EH (cell line): ENCODE measurements at places on chromosomes 1 and 21.
A peak's percentile ranks its signal among the peaks of the same experiment; 100 is the strongest.

DNA sequence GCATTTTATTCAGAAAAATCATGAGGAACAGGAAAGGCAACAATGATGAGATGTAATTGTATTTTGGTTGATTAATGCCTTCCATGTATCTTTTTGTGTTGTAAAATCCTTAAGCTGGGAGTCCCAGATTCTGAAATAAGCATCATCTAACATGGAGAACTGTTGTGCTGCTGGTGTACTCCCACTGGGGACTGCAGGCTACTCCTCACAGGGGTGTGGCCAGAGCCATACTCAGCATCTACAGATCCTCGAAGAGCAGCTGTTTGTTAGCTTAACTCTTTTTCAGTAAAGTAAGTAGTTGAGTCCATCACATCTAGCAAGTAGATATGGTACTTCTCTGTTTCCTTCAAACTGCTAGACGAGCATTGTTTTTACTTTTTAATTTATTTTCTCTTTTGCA lies 358.0 kb downstream of the BRINP3 start:
- DNase-seq: no peak

- DNase-seq: peak; percentile 94
Measured at GRCh38 chr1:160260406-160261382, 1.7 kb downstream of the DCAF8 start.

DNA sequence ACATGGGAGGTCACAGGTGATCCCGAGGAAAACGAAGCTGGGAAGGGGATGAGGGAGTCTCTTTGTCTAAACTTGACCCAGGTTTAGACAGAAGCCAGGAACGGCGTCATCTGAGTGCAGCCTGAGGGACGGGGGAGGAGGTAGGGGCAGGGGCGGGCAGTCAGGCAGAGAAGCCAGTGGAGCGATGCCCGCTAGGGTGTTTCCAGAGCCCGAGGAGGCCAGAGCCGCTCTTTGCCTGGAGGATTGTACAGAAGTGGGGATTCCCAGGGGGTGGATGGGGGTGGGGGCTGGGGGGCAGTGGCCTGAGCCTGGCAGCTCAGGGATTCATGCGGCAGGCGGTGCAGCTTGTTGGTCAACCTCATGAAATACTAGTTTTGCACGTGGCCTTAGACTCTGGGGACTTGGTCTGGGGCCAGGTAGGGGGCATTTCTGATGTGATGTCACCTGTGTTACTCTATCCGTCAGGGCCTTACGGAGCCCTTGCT lies 58.4 kb downstream of the VPS26C start:
- DNase-seq: no peak

DNA sequence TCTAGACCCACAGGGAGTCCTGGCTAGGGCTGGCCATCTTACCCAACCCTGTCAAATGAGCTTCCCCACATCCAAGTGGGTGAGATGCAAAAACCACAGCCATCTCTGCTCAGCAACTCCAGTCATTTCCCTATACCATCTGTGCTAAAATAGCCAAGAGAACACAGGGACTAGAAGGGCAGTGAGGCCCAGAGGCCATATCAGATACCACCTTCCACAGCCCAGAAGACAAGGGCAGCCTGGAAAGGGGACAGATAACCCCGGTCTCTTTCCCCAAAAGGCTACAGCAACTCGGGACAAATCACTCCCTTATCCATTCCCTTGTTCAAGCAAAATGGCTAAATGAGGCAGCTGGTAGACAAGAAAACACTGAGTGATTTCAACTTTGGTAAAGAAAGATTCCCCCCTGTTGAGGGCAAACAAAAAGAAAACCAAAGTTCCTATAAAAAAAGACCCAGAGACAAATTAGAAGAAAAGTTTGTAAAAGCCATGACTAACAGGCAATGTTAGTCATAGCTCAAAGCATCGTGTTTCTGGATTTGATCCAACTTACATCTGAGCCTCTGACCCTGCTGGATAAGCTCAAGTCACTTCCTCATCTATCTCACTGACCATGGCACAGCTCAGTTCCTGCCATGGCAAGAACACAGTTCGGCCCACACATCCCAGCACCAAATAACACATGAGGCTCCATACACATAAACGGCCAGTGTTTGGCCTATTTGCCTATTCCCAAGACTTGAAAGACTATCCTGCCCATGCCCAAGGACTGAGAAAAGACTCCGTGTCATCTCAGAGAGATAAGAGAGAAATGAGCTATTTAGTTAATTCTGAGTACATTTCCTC lies 3.1 kb downstream of the LAMB3 start:
- peak; percentile 96 for DNase-seq

GRCh38 chr1:56321150-56321490 lies 258.2 kb downstream of the PLPP3 start:
- DNase-seq: no peak

GRCh38 chr1:102833151-102833550 lies 275.2 kb downstream of the COL11A1 start:
- DNase-seq: peak; percentile 54

DNA sequence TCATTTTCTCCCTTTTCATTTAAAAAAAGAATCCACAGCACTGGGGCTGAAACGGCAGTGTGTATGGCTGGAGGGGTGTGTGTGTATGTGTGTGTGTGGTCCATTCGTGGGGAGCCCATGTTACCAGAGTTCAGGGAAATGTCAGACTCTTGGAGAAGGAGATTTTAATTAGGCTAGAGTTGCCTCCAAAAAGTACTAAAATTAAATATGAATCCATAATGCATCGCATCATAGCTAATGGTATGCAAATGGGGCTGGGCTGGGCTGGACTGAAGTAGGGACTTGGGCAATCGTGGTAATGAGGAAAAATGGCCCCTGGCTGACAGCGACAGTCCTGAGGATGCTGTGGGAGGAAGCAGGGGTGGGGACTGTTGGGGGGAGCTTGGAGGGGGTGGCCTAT lies 24.8 kb downstream of the GRIK3 start:
- DNase-seq: no peak

GRCh38 chr1:175462301-175463017 lies 269.9 kb upstream of the KIAA0040 start:
- no peak for DNase-seq

DNA sequence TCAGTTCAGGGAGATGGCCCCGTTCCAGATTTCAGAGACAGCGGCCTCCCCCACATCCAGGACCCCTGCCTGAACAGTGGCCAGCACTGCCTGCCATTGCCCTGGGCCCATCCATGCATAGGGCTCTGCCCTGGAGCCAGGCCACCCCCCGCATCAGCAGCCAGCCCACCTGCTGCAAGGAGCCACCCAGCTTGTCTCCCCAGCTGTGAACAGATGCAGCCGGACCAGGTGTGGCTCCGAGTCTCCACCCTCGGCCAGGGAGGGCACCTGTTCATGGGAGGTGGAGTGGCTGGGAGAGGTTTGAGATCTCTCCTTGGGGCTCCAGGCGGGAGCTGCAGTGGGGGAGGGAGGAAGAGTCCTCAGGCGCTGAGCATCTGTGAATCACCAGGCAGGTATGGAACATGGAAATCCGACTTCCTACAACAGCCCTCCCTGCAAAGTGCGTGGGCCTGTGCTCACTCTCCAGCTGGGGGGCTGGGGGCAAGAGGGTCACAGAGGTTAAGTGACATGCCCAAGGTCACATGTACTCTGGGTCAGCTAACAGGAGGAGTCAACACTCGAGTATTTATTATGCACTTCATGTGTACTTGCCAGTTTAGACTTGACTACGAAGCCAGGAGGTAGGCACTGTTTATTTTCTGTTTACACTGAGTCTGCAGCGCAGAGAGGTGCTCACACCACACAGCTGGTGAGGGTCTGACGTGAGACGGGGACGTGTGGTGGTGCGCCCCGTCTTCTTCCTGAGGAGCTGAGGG lies 4.8 kb upstream of the HES5 start:
- peak; percentile 81 for DNase-seq

GRCh38 chr1:170537798-170538503 lies 6.0 kb downstream of the GORAB start:
- DNase-seq: peak; percentile 69

DNA sequence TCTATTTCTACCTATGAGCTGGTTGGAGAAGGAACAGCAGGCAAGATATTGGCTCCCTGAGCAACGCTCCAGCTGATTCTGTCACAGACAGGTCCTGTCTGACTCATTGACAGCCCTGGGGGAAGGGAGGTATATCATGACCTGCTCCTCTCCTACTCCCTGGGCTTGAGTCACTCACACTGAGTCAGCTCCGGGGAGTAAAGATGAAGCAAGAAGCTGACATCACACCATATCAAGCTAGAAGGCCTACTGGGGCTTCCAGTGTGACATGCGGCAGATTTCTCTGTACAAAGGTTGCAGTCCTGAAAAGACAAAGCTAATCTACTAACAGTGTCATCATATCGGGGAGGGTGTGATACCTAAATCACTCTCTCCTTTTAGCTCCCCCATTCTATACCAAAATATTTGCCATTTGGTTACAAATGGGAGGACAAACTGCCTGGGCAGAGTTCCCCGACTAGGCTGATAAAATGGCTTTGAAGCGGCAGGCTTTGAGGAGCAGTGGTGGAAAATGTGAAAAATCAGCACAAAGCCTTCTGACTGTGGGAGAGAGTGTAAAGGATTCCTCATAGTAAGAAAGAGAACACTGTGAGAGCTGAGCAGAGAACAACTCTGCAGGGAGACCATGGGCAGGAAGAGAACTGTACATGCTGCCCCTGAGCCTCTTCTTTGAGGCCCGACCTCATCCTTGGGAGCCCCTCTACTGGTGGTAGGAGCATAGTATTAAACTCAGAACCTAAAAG lies 15.5 kb downstream of the PI4KB start:
- peak; percentile 100 for DNase-seq

DNA sequence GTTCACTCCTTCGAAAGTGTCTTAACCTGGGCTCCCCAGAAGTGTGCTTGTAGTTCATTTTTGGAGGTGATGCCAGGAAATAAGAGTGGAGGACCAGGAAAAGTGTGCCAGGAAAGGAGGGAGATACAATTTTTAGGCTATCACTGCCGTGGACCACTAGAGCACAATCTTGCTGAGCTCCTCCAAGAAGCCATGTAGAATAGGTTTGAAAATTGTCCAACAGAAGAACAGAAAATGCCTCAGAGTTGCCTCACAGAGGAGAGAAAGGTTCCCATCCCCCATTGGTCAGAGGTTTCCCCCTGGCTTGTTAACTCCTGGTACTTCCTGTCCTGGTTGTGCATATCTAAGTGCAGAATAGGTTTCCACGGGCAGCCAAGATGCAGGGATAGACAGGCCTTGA lies 41.6 kb downstream of the CATSPERE start:
- peak; percentile 2 for DNase-seq

DNA sequence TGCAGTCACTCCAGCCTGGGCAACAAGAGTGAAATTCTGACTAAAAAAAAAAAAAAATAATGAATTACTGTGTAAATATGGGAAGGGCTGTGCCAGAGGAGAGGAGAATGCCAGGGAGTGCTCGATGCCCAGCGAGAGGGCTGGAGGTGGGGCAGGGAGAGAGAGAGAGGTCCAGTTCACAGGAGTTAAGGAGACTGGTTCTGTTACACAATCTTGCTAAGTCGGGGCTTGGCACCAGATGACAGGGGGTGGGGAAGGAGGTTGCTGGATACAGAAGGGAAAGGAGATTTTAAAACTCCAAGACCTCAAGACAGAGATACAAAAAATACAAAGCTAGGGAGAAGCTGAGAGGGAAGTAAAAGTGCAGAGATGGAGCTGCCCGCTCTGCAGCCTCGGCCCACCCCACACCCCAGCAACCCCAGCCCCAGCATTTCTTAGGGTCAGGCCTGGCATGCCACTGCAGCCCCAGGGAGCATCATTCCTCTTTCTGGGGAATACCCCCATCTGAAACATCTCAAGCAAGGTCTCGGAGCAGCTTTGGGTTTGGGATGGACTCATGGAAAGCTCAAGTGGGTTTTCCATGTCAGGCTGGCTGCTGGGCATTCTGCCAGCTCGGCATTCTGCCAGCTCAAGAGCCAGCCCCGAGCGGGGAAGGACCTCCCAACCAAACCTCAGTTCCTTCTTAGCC lies 991 bp downstream of the SELENBP1 start:
- peak; percentile 65 for DNase-seq

DNA sequence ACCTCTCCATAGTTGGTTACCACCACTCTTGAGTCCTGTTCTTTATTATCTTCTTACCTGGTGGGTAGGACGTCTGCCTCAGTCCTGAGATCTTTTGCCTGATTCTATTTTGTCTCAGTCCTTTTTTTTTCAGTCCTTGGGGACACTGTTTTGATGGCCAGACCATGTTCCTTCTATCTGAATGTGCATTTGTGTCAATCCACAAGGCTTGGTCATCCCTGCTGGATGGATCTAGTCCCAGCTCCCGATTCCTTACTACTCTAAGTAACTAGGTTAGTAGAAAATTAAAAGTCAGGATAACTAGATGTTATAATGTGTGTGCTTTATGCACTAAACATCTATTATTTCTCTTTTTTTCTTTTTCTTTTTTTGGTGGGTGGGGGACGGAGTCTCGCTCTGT lies 28.1 kb upstream of the AK4 start:
- peak; percentile 65 for DNase-seq

GRCh38 chr1:65206836-65207235 lies 58.8 kb downstream of the AK4 start:
- no peak for DNase-seq
